ENCODE measurements at places on chromosomes 12 and 14.

DNA sequence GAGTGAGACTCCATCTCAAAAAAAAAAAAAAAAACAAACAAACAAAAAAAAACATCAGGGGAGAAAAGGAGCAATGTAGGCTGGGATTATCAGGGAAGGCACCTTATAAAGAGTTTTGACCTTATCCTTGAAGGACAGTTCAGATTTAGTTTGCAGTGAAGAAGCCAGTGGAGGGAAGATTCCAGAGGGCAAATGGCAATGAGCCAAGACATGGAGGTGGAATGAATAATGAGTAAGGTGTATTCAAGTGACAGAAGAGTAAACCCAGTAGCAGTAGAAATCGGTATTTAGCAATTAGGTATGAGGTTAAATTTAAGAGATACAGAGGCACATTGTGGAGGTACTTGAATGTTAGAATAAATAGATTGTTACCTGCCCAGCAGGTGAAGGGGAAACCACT lies 2.2 kb upstream of the DUSP16 start:
- DNase-seq = no peak

GRCh38 chr14:25001601-25002000 lies 48.3 kb downstream of the STXBP6 start:
- DNase-seq = no peak

DNA sequence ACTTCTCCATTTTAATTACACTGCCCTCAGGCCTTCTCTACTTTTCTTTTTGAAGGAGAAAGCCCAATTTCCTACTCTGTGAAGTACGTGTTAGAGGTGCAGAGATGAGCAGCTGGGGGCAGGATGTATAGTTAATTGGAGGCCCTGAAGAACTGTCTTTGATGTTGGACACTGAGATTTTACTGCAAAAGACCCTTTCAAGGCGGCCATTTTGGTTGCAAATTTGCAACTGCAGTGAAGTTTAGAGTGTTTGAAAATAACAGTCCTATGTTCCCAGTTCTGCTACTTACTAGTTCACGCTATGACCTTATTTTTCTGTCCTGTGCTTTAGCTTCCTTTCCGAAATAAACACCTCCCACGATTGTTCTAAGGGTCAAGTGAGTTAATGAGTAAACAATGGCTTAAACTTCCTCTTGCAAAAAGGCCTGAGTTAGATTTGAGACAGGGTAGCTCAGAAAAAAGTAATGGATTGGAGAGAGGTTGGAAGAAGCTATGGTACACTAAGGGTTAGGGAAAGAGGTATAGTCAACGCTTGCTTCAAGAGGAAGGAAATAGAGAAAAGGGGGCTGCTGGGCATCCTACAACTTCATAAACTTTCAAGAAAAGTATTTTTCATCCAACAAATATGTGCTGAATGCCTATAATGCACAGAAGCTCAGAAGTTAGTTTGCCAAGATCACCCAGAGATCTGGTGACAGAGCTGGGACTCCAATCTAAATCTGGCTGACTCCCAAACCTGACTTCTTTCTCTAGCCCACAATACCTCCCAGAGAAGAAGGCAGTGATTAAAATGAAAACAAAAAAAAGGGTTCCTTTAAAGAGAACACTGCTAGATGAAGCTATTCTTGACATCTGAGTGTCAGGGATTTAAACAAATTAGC lies 26.4 kb upstream of the DICER1 start:
- DNase-seq = no peak

DNA sequence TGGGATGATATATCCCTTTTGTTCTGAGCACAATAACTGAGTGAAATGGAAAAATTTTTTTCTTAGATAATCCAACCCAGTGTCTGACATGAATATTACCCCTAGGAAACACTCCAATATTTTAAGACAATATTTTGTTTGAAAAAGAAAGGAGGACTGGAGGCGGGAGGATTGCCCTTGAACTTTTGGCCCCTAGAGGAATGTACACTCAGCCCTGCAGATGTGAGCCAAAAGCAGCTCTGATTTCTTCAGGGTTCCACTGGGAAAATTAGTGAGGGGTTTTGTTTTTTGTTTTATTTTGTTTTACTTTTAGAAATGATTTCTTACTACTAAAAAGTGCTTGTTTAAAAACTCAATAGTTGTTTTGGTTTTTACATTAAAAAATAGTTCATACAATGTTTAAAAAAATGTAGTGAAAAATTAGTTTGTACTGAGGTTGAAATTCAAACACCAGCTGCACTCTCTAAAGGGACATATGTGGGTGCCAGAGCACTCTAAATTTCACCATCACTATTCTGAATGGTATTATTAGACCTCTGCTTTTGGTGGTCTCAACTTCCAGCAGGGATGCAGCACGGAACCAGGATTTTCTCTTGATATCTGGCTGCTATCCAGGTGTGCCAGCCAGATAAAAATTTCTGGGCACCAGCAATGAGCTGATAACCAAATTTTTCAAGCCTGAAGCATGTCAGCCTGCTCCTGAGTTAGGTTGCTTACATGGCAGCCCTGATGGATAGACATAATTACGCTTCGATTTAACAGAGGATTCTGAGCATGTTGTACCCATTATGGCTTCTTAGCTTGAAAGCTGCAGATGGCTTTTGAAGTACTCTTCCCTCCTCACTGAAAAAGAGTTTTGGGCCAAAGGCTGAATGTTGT lies 141.9 kb downstream of the ANO6 start:
- DNase-seq = no peak

- peak; percentile 9 for DNase-seq
Measured at GRCh38 chr14:100025111-100025510, 40.1 kb upstream of the EVL start.

DNA sequence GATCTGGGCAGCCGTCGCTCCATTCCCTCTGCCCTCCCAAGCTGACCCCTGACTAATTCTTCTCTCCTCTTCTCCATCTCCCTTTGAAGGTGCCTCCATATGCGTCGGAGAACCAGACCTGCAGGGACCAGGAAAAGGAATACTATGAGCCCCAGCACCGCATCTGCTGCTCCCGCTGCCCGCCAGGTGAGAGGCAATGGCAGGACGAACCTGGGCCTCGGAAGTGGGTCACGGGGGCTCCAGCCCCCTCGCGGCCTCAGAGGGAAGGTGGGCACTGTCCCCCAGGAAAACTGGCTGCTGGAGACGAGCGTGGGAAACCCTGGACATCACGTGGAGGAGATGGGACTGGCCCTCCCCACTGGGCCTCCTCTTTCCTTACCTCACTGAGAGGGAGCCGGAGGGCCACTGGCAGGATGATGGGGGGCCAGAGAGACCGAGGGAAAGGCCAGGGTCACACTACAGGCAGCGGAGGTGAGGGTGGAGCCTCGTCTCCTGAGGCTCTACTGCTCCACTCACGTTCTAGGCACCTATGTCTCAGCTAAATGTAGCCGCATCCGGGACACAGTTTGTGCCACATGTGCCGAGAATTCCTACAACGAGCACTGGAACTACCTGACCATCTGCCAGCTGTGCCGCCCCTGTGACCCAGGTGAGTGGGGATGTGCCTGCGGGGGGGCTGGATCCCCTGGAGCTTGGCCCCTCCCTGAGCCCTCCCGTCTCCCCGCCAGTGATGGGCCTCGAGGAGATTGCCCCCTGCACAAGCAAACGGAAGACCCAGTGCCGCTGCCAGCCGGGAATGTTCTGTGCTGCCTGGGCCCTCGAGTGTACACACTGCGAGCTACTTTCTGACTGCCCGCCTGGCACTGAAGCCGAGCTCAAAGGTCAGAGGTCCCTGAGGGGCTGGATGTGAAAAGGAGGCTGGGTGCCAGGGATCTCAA lies 806 bp downstream of the LTBR start:
- no peak for DNase-seq

DNA sequence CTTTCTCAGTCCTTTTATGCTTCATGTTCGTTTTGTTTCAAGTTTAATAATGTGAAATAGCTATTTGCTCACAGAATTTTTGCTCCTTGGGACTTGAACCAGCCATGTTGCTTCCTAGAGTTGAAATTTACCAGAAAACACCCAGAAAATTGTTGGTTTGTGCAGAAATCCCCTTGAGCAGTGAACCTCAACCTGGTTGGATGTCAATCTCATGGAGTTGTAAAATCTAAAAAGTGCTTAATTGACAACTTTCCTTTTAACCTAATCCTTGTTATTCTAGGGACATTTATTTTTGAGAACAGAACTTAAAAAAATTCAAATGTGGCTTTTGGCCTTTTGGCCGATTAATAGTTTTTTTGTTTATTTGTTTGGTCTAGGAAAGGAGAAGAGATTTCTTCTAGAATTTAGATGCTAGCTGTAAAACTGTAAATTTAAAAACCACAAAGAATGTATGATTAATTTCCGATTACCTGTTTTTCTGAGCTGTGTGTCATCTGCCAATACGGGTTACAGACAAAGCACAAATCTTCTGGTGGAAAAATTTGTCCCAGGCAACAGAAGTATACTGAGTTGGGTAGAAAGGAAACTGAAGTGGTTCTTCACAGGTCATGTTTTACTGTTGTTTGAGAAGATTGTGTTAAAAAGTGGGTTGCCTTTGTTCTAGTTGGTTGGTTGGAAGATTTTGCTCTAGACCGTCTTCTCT lies 154.4 kb downstream of the FUT8 start:
- no peak for DNase-seq

GRCh38 chr14:51095854-51096823 lies 1.2 kb upstream of the TRIM9 start:
- DNase-seq = no peak

- DNase-seq = no peak
Measured at GRCh38 chr12:64806173-64806572, 18.3 kb upstream of the TBC1D30 start.

DNA sequence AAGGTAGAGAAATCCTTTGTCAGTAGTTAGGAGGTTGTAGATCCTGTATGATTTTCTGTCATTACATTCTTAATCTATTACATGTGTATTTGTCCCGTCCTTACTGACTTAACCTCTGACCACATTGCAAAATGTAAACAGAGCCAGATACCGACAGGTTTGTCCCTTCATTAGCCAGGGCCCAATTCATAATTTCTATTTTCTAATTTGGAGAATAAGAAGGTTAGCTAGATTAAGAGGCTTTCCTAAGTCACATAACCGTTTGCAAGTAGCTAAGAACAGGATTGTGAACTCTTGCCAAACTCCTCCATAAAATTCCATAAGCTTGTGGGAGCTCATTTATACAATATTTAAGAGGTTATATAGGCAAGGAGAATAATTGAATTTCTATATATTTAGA lies 352.6 kb downstream of the RAD51B start:
- DNase-seq = no peak

DNA sequence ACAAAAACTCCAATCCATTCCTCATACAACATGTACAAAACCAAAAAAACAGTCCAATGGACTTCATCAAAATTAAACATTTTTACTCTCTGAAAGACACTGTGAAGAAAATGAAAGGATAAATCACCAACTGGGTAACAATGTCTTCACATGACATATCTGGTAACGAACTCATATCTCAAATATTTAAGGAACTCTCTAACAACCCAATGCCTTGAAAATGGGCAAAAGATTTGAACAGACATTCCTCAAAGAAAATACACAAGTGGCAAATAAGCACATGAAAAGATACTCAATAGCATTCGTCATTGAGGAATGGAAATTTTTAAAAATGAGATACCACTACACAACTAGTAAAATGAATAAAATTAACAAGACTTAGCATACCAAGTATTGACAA lies 198.7 kb upstream of the RASSF8 start:
- DNase-seq = no peak

DNA sequence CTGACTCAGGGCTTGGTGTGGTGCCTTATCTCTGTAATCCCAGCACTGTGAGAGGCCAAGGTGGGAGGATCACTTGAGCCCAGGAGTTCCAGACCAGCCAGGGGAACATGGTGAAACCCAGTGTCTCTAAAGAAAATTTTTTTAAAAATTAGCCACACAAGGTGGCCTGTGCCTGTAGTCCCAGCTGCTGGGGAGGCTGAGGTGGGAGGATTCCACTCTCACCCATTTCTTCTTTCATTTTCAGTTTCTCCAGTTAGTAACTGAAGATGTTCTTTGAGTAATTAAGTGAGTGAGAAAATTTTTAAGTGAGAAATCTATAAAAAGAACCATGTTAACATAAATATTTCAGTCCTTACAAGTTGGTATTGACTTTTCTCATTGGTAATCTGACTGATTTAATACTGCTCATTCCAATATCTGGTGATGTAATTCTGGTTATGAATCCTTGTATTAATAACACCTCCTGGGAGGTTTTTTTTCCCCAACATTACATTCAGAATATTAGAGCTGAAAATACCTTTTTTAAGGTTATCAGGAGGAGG lies 6.1 kb downstream of the METTL3 start:
- DNase-seq = no peak

GRCh38 chr12:55795950-55796349 lies 21.6 kb downstream of the SARNP start:
- no peak for DNase-seq

DNA sequence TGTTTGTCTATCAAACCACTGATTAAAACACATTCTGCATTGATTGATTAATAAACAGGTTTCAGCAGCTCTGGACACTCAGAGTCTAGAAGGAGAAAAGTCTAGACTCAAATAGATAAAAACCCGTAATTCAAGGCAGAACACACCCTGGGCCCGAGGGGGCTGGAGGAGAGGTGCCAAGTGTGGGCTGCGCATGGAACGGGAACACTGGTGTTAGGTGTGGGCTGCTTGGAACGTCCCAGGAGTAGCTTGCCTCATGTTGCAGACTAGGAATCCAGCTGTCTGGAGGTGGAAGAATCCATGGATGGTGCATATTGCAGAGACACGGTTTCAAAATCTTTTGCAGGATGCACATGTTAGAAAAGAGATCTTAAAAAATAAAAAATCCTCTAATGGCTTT lies 223.0 kb downstream of the APAF1 start:
- no peak for DNase-seq

GRCh38 chr14:69090187-69090789 lies 62.6 kb downstream of the DCAF5 start:
- no peak for DNase-seq

DNA sequence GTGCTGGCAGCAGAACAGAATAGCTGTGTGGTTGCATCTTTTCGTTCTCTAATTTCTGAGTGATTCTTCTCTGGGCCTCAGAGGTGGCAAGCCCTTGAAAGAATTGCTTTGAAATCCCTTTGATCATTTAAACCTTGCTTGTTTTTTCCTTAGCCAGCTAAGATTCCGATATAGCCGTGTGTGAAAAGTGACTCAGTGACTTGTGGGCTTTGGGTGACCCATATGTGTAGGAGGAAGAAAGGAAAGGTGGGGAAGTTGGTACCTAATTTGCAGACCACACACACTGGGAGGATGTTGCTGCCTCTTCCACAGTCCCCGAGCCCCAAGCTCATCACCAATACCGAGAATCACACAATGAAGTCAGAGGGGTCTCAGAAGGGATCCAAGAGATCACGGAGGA lies 18.8 kb downstream of the SLC24A4 start:
- peak; percentile 33 for DNase-seq

DNA sequence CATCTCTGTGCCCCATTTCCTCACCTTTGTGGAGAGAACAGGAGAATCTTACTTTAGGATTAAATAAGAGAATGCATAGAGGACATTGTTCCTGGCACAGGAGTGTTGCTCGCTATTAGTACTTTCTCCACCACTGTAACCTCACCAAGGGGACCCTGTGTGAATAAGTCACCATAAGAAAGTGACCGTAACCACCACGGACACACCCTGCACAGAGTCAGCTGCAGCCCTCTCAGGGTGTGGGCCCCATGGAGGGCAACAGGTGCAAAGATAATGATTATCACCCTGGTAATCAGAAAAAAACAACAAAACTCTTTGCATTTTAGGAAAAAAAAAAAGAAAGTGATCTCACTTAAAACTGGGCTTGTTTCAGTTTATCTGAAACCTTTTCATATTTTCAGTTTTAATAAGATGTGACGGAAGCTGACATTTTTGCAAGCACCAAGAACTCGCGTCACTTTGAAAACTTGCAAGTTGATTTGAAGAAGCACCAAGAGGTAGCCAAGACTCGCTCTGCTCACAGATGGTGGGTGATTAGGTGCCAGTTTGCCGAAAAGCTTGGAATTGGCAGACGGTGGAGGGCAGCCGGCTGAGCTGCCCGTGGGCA lies 87.0 kb upstream of the VRK1 start:
- no peak for DNase-seq

- no peak for DNase-seq
Measured at GRCh38 chr14:20746566-20746965, 879 bp downstream of the EDDM3A start.
